HepG2 (cell line): ENCODE measurements at places on chromosomes 6 and 20. TPM values are rescaled to one million over a fixed set of nuclear protein-coding genes. Genes with fewer than 3 reads are reported as not detected.
A peak's percentile ranks its signal among the peaks of the same experiment; 100 is the strongest.

- peaks cover 45% of the 10 kb centered on the region for H3K27me3 ChIP-seq
- no peak overlapping the region for H3K4me3 ChIP-seq
- peaks cover 24% of the 10 kb centered on the region for H3K4me1 ChIP-seq
- H3K27ac ChIP-seq, result no peak overlapping the region
- peak; percentile 40 for DNase-seq
These were observed 2.8 kb downstream of the TMC2 start for GRCh38 chr20:2538931-2539720.

DNA sequence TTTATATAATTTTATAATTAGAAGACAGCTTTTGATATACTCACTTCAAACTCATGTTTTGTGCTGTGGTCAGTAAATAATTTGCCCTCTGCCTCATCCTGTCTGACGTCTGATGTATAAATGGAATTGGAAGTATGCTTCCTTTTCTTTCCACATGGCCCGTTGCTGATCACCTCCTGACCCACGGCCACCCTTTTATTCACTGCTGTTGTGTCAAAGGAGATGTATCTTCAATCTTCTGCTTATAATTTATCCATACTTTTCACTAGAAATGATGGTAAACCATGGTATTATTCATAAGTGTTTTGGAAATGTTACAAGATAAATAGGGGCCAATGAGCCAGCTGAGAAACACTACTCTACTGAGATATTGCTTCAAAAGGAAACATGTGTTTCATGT is 841.8 kb downstream of the PHF3 start:
- H3K27me3 ChIP-seq, result no peaks in the 10 kb centered on the region
- no peak overlapping the region for H3K4me3 ChIP-seq
- H3K4me1 ChIP-seq, result no peaks in the 10 kb centered on the region
- DNase-seq, result no peak
- no peaks in the 10 kb centered on the region for H3K36me3 ChIP-seq

- no peaks in the 10 kb centered on the region for H3K36me3 ChIP-seq
- H3K4me1 ChIP-seq, result peaks cover 10% of the 10 kb centered on the region
- no peak overlapping the region for H3K4me3 ChIP-seq
- no peak for DNase-seq
- no peaks in the 10 kb centered on the region for H3K27me3 ChIP-seq
These were observed 19.5 kb upstream of the FAM8A1 start for GRCh38 chr6:17580518-17581048.

DNA sequence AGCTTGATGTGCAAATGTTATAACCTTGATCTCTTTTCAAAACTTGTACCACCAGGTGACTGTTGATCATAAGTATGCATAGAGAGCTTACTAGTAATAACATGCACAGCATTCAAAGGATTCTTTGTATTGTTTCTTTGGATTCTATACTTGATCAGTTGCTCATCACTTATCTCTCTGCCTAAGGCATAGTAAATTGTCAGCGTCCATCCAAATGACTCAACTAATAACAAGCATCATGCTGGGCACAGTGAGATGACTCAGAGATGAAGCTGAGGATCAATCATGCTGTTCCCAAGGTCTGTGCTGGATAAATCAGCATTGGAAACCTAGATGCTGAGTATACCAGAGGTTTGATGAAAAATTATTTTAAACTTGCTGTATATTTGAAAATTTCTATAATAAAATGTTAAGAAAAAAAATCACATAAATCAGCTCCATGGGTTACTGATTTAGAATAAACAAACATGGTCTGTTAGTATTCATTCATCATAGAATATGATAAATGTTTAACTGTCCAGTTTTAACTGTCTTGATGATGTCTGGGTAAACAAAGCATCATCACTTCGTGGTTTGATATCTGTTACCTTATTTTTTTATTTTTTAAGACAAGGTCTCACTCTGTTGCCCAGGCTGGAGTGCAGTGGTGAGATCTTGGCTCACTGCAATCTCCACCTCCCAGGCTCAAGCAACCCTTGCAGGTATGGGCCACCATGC is 45.6 kb upstream of the SGK1 start:
- no peak overlapping the region for H3K4me3 ChIP-seq
- H3K27ac ChIP-seq, result no peak overlapping the region
- H3K36me3 ChIP-seq, result no peaks in the 10 kb centered on the region
- DNase-seq, result no peak

- no peaks in the 10 kb centered on the region for H3K4me1 ChIP-seq
- no peak overlapping the region for H3K27ac ChIP-seq
- H3K36me3 ChIP-seq, result no peaks in the 10 kb centered on the region
- no peak overlapping the region for H3K4me3 ChIP-seq
- no peak for DNase-seq
- H3K27me3 ChIP-seq, result no peaks in the 10 kb centered on the region
These were observed 35.2 kb downstream of the FAM184A start for GRCh38 chr6:119043265-119043664.

- no peaks in the 10 kb centered on the region for H3K36me3 ChIP-seq
- no peak for DNase-seq
- H3K4me1 ChIP-seq, result 0 out of 2 replicates have a peak, but pooled peaks cover 5% of the 10 kb centered on the region
- no peaks in the 10 kb centered on the region for H3K27me3 ChIP-seq
These were observed 17.1 kb upstream of the ASF1A start for GRCh38 chr6:118876814-118877213.

- H3K4me3 ChIP-seq, result no peak overlapping the region
- no peak overlapping the region for H3K27ac ChIP-seq
- no peaks in the 10 kb centered on the region for H3K4me1 ChIP-seq
- no peaks in the 10 kb centered on the region for H3K27me3 ChIP-seq
- H3K36me3 ChIP-seq, result peaks cover 33% of the 10 kb centered on the region; the same call in 2 of the 3 replicates
These were observed 3.6 kb downstream of the BTBD3 start for GRCh38 chr20:11921321-11921720.

DNA sequence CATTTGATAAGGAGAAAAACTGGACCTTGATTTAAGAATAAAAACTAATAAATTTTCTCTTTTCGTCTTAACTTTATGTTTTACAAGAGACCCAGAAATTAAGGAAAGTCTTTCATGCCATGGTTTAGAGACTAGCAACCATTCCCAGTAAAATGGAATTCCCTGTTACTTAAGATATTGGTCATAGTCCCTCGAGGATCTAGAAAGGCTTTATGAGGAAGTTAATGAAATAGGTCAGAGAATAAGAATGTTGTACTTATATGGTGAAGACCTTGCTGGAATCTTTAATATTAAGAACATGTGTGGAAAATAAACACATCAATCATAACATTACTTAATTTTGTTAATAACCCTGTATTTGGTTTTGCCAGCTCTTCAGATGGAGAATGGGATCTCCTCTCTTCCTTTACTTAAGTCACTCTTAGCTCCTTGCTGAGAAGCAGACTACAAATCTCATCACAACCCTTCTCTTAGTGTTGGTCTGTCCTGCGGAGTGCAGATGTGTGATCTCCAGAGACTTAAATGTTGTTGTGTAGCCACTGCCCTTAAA is 382.9 kb downstream of the QKI start:
- H3K4me3 ChIP-seq, result no peak overlapping the region
- no peak overlapping the region for H3K27ac ChIP-seq
- H3K36me3 ChIP-seq, result no peaks in the 10 kb centered on the region
- DNase-seq, result no peak
- H3K4me1 ChIP-seq, result no peaks in the 10 kb centered on the region

DNA sequence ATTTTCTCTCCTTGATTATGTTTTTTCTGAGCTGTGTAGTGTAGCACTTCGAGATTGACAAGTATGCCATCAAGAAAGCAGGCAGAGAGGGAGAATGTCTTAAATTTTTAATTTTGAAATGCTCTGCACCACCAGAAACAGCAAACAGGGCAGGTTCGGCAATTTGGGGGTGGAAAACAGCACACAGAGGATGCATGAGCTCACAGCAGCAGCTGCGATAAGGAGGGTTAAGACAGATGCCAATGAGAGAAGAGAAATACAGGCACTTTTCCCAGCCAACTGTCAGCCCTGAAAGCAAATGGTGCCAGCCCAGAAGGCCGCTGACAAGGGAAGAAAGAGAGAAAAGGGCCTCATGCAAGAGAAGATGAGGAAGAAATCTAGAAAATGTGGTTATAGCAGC is 15.1 kb upstream of the SNRPB2 start:
- peaks cover 19% of the 10 kb centered on the region for H3K4me1 ChIP-seq
- no peak for DNase-seq
- H3K4me3 ChIP-seq, result no peak overlapping the region
- no peaks in the 10 kb centered on the region for H3K36me3 ChIP-seq
- peaks cover 4% of the 10 kb centered on the region for H3K27me3 ChIP-seq

GRCh38 chr20:31920275-31920855 is 31.5 kb downstream of the PDRG1 start:
- no peak overlapping the region for H3K27ac ChIP-seq
- no peak overlapping the region for H3K4me3 ChIP-seq
- H3K36me3 ChIP-seq, result no peaks in the 10 kb centered on the region
- H3K27me3 ChIP-seq, result peaks cover 6% of the 10 kb centered on the region
- no peaks in the 10 kb centered on the region for H3K4me1 ChIP-seq

DNA sequence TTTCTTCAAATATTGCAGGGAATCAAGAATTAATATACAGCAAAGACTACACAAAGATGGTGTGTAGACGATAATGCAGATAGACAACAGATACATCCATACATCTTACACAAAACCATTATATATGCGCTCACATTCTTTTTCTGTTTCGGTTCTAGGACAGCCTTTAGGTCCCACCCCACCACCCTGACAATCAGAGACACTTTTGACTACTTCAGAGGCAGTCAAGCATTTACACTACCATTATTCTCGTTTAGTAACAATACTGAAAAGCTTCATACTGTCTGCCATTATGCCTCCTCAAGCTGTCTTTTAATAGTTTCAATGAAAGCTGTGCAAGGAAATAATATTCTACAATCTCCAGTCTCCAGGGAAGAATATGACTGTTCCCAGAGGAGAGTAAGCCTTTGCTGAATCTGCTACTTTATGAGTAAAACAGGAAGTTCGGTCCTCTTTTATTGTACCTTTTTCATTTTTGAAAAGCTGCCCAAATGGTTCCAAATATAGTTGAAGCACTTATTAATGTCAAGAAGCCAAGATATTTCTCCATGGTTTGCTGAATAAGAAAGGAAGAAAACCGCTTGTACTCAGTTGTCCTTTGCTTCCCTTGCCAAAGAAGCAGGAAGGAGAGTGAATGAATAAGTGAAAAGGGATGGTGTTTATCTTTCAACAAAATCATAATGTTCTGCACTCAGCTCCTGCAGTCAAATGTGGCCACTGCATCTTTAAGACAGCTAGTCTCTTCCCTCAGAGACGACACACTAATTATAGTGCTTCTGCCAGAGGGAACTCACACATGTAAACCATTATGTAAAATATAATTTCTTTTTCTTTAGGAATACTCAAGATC is 468.3 kb downstream of the CDC5L start:
- no peaks in the 10 kb centered on the region for H3K27me3 ChIP-seq
- no peaks in the 10 kb centered on the region for H3K4me1 ChIP-seq
- DNase-seq, result no peak
- no peak overlapping the region for H3K27ac ChIP-seq
- H3K4me3 ChIP-seq, result no peak overlapping the region

- H3K27ac ChIP-seq, result no peak overlapping the region
- no peaks in the 10 kb centered on the region for H3K27me3 ChIP-seq
- H3K36me3 ChIP-seq, result no peaks in the 10 kb centered on the region; the same call in 2 of the 3 replicates
- H3K4me1 ChIP-seq, result peaks cover 22% of the 10 kb centered on the region
- H3K4me3 ChIP-seq, result no peak overlapping the region
These were observed 9.8 kb downstream of the NFATC2 start for GRCh38 chr20:51532577-51533191.

GRCh38 chr6:31861919-31862343 is 690 bp downstream of the NEU1 start:
- H3K27ac ChIP-seq, result peak overlapping the region; percentile 61
- peaks cover 65% of the 10 kb centered on the region for H3K4me1 ChIP-seq
- H3K36me3 ChIP-seq, result peaks cover 8% of the 10 kb centered on the region
- H3K27me3 ChIP-seq, result no peaks in the 10 kb centered on the region; the same call in 2 of the 3 replicates
- DNase-seq, result no peak

- no peak overlapping the region for H3K4me3 ChIP-seq
- DNase-seq, result no peak
- H3K27ac ChIP-seq, result no peak overlapping the region
- H3K36me3 ChIP-seq, result no peaks in the 10 kb centered on the region
- H3K4me1 ChIP-seq, result no peaks in the 10 kb centered on the region
- no peaks in the 10 kb centered on the region for H3K27me3 ChIP-seq
These were observed 269.5 kb upstream of the HSF2 start for GRCh38 chr6:122130026-122130348.

CCDC28A gene
- 15.8 and 22.8 TPM in 2 replicates for total RNA-seq

MKKS gene
- 26.7 and 44.8 TPM in 2 replicates for total RNA-seq

ZNF391 gene
- 1.7 and 2.7 TPM in 2 replicates for total RNA-seq

UBD gene
- 172 and 244 TPM in 2 replicates for total RNA-seq

MEP1A gene
- total RNA-seq, result 0.10 and 0.24 TPM in 2 replicates

PANK2 gene
- 123 and 127 TPM in 2 replicates for total RNA-seq

SLC17A3 gene
- 0.09 TPM in 1 of 2 replicates, not detected in the other for total RNA-seq
